ENCODE measurements at places on chromosomes 12 and 14.

GRCh38 chr14:103931422-103931821 is 3.2 kb downstream of the TDRD9 start:
- DNase-seq: no peak

DNA sequence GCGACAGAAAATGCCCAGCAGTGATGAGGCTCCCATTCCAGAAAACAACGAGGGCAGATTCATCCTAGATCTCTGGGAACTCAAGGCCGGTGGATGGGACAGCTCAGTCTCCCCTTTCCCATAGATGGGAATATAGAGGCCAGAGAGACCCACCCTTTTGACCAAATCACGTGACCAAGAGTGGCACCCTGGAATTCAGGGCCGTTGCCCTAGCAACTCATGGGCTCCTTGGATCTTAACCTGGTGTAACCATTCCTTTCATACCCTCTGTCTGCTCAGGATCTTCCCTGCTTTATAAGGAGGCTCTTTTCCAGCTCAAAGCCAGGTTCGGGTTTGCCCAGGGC is 8.4 kb upstream of the LRTM2 start:
- no peak for DNase-seq

DNA sequence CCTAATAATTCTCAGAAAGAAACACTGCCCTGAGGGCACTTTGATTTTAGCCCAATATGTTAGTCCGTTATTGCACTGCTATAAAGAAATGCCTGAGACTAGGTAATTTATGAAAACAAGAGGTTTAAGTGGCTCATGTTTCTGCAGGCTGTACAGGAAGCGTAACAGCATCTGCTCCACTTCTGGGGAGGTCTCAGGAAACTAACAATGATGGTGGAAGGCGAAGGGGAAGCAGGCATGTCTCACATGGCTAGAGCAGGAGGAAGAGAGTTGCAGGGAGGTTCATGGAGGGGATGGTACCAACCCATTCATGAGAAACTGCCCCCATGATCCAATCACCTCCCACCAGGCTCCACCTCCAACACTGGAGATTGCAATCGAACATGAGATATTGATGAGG is 49.4 kb upstream of the RERG start:
- DNase-seq: no peak

- no peak for DNase-seq
These were observed 7.5 kb downstream of the GALNT16 start for GRCh38 chr14:69267492-69267891.

GRCh38 chr12:92827836-92828431 is 101.2 kb downstream of the EEA1 start:
- peak; percentile 30 for DNase-seq

DNA sequence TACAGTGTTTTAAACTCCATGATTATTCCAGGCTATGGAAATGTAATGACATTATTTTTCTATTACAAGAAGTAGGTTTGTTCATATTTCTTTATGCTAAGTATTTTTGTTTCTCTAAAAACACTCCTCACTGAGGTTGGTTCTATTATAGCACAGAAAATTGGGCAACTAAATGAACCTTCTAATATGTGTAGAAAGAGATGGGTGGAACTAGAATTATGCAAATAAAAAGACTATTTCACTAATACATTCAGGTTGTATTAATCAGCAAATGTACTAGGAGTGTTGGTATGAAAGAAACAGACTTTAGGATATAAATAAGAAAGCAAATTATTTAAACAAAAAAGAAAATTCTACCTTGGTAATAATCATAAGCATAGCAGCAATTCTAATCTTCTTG is 4.9 kb downstream of the OR6C2 start:
- DNase-seq: no peak

GRCh38 chr12:84136862-84137367 is 775.7 kb downstream of the SLC6A15 start:
- DNase-seq: no peak

GRCh38 chr12:47799357-47799955 is 20.2 kb downstream of the HDAC7 start:
- DNase-seq: no peak

- peak; percentile 73 for DNase-seq
These were observed 51.1 kb upstream of the CRACR2A start for GRCh38 chr12:3803865-3804472.

DNA sequence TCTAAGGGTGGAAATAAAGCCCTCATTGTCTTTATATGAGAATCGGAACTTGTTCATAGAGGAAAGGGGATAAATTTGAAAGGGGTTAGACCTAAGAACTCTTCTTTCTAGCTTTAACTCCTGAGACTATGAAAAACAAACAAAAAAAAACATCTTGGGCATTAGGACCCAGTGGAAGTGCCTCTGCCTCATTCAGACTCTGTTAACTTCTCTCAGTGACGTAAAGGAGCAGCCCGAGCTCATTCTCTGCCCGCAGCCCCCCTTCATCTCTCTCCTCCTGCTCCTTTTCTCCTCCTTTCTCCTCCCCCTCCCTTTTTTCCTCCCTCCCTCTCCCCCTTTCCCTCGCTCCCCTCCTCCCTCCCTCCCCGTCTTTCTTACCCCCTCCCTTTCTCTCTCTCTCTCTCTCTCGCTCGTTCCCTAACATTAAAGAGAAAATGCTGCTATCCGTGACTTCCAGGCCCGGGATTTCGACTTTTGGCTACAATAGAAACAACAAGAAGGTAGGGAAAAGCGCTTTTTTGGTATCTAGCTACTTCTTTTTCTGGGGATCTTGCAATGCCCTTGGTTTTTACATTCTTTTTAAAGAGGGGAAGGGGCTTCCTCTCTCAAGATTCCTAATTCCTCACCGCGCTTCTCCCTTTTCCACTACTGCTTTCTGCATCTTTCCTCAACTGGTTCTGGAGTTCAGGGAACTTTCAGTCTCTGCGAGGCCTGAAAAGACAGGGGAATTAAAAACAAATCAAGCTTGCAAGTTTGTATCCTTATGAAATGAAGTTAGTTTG is at the start of gene RBMS2:
TSS of gene RBMS2 (plus strand) at position 231 of the 782 bp plus-strand sequence. CDS start at position 435, 204 bp downstream.
- peak; percentile 7 for DNase-seq

DNA sequence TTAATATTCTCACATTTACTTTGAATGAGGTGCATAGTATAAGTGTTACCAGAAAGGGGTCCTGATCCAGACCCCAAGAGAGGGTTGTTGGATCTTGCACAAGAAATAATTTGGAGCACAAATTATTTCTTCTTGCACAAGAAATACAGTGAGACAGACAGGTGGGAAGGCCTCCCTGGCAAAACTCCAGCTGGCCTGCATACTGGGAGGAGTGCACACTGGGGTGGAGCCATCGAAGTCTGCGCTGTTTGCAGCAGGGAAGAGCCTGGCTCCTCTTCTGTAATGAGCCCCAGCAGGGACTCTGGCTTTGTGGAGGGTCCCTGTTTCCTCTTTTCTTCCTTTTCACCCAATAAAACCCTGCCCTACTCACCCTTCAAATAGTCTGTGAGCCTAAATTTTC is 141.6 kb downstream of the GLT1D1 start:
- no peak for DNase-seq

DNA sequence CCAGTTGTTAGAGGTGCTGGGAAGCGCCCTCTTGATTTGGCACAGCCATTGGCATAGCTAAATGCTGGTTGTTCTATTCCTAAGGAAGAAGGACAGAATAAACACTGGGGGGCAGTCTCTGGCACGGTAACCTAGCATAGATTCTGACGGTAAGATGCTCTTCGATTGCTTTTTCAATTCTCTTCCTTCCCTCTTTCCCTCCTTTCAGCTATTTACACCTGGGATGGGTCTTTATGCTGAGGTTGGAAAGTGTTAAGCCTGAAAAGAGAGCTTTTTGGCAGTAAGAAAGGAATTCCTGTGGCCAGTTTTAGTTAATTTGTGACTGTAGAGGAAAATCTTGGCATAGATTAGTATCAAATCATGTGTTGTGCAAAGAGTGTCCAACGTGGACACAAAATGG is 162.8 kb downstream of the SNAPC1 start:
- peak; percentile 2 for DNase-seq

GRCh38 chr14:86779416-86779815 is 1213.6 kb downstream of the GALC start:
- no peak for DNase-seq

GRCh38 chr12:25550186-25550585 is 2.9 kb downstream of the LMNTD1 start:
- DNase-seq: no peak

DNA sequence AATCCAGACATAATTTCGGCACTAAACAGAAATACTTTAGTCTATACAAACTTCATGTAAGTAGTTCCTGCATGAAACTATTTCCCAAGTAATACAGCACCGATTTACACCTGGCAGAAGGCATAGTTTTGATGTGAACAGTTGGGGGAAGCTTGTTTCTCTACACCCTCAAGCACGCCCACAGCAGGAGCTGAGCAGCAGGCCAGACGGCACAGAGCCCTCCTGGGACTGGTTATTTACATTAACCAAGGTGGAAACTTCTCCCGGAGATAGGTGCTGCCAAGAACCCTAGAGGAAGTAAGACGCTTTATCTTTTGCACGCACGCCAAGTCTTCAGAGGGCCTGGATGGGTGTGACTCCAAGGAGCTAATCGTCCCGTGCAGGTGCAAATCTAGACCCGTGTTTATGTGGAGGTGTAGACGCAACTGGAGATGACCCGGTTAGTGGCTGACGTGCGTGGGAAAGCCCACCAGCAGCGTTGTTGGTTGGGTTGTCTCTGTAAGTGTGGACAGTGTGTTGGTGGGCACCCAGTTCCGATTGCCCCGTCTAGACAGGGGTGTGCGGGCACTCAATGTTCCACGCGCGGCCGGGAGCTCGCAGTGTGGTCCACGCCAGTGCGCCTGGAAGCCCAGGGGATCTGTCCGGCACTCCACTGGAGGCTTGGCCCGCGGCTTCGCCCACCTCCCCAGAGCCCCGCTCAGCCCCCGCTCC is 767 bp upstream of the TCP11L2 start:
- DNase-seq: peak; percentile 43

DNA sequence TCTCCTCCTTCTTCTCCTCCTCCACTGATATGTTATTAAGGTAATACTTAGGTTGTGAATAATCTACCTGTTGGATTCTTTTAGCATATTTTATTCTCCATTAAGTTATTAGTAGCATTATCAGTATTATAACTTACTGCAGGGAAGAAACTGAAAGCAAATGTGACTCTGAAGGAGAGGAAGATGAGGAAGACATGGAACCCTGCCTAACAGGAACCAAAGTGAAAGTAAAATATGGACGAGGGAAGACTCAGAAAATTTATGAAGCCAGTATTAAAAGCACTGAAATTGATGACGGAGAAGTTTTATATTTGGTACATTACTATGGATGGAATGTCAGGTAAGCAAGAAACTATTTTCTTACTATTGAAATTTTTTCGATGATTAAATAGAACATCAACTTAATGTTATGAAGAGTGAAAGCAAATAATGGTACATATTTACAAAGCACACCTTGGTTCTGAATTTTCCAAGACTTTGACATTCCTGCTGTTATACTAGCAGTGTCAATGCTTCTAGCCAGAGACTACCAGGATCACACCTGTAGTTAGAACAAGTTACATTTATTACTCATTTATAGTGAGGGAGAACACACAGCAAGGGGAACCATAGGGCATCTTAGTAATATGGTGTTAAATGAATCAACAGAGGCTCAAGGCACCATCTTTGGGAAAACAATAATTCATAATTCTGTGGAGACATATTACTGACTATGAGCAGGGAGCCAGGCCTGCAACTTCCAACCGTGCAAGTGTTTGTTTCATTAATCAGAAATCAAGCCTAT is 42.0 kb upstream of the TOMM20L start:
- DNase-seq: no peak

DNA sequence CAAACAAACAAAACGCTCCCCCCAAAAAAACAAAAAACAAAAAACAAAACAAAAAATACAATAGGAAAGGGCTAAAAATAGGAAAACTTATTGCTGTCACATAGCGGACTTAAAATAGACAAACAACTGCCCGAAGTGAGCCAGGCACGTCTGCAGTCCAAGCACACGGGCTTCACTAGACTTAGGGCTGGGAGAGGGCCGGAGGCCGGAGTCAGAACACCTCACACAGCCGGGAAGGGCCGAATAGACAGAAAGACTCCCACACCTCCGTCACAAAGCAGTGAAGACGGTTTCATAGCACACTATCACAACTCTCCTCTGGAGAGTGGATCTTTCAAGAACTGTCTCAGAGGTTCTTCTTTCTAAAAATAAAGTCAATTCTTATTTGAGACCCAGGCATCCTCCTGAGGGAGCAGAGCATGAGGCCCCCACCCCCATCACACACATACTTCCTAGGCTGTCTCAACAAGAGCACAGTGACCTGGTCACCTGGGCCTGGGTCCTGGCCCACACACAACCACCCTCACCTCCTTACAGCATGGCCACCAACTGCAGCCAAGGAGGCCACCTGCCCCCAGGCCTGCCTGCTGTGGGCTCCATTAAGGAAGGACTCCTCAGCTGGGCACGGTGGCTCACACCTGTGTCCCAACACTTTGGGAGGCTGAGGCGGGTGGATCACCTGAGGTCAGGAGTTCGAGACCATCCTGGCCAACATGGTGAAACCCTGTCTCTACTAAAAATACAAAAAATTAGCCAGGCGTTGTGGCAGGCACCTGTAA is 6.7 kb downstream of the BAG5 start:
- no peak for DNase-seq

DNA sequence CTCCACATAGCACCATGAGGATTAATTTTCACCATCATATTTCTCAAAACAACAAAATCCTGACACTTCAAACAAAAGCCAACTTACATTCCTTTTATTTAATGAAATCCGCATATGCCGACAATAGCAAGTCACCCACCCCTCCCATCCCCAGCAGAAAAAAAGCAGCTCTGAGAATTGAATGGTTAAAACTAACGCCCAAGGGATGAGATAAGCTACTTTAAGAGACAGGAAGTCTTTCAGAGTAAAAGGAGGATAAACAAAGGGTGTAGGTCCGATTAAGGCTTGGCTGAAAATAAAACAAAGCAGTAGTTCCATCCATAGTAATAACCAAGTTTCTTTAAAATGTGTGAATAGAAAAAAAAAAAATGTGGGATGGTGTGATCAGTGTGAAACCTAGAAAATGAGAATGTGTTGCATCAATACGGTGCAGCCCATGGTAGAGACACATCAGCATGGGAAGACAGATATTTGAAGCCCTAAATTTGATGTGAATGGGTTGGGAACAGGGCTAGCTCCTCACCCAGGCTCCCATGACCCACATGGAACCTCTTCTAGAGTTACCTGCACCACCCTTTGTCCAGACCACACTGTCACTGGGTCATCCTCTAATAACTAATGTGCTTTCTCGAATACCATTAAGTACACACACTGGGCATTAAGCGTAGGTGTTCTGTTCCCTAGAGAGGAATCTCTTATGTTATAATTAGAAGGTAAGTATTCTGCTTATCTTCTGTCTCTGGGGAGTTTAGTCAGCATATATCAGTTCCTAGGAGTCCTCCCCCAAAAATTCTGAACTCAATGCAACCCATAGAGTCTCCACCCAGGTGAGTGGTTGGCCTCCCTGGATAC is 31.7 kb downstream of the RTRAF start:
- DNase-seq: no peak

GRCh38 chr14:26965490-26965889 is 367.7 kb upstream of the NOVA1 start:
- no peak for DNase-seq

- DNase-seq: no peak
These were observed 3.0 kb downstream of the PACS2 start for GRCh38 chr14:105317546-105317945.

DNA sequence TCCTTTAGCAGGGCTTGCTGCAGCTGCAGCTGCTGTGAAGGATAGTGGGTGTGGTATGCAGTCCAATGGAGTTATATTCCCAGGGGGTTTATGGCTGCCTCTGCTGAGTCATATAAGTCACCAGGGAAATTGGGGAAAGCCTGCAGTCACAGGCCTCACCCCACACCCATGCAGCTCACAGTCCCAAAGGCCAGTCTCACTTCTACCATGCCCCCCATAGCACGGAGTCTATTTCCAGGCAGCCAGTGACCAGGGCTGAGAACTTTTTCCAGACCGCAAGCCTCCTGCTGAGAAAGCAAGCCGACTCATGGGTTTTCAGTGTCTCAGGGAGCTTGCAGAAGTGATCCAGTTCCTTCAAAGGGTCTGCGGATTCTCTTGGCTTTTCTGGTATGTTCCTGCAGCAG is 322.4 kb upstream of the CLEC14A start:
- no peak for DNase-seq

All from stimulated activated CD4-positive, alpha-beta T cell treated with anti-CD3 and anti-CD28 coated beads, Interleukin-4, amount 100 ng/mL, for 1 hour (primary cell).